ENCODE measurements at places on chromosomes 3 and 15.

GRCh38 chr15:27086149-27086548 lies 115.2 kb downstream of the GABRG3 start:
- no peak for DNase-seq

GRCh38 chr3:27392950-27393679 lies 23.9 kb upstream of the NEK10 start:
- DNase-seq, result peak; percentile 45

DNA sequence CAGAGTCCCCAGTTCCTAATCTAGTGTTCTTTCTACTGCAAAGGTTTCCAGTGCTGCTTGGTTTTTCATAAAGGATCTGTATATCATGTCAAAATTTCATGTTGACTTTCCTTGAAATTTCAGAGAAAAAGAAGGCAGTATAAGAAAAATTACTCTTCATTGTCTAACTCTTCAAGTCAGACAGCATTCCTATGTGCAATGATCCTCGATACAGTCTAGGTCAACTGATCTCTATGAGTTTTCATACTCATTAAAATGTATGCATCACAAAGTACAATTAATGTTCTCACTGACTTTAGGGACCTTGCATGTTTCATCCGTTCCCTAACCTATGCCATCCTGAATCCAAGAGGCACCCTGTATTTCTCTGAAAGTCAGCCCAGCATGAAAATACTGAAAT lies 317.3 kb downstream of the ZBTB20 start:
- no peak for DNase-seq

- DNase-seq, result peak; percentile 23
Measured at GRCh38 chr15:51842852-51843737, 13.6 kb downstream of the TMOD3 start.

DNA sequence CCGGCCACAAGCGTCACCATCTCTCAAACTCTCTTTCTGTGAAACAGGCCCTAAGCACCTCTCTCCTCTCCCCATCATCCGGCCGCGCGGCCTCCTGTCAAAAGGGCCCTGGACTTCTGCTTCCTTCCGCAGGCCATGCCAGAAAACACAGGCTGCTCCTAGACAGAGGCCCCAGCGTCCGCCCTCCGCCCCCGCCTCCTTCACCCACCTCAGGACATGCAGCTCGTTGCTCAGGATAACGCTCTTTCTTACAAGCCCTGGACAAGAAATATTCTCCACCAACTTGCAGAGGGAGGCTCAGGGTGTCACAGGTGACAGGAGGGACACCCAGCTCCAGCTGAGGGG lies 212.0 kb downstream of the XXYLT1 start:
- no peak for DNase-seq

DNA sequence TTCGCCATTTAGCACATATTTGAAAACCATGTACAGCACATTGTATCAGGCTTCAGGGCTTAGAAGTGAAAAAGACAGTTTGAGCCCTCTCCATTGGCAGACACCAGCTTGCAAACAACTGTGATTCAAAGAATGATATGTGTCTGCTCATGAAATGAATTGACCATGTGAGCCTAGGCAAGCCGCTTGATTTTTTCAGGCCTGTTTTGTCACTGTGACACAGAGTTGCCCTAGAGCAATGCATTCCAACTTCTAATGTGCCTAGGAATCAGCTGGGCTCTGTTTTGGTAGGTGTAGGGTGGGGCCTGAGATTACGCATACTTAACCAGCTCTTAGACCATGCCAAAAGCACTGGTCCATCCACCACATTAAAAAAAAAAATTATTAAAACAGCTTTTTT lies 53.0 kb downstream of the ATP2C1 start:
- no peak for DNase-seq

DNA sequence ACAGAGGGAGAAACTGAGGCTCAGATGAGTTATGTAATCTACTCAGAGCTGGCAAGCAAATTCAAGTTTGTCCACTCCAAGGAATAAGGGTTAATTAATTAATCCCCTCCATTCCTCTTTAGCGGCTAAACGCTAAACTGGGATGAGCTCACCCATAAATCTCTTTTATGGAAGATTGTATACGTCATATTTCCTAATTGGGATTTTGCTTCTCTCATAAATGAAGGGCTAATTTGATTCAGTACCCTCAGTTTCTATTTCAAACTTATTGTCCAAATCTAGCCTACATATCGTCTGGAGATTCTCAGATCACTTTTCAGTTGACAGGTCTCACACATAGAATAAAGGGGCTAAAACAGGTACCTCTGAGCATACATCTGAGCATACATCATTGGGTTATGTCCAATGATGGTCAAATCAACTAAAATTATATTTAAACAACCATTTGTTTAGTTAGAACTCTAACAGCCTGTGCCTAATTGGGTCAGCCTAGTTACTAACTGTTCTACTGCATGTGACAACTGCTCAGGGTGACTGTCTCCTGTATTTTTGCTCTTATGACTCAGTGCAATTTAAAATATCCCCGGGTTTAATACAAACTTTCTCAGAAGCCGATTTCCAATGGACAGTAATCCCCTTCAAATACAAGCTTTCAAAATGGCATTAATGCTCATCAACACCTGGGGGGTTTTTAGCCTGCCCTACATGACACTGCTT lies 57.6 kb upstream of the PLXND1 start:
- DNase-seq, result no peak

DNA sequence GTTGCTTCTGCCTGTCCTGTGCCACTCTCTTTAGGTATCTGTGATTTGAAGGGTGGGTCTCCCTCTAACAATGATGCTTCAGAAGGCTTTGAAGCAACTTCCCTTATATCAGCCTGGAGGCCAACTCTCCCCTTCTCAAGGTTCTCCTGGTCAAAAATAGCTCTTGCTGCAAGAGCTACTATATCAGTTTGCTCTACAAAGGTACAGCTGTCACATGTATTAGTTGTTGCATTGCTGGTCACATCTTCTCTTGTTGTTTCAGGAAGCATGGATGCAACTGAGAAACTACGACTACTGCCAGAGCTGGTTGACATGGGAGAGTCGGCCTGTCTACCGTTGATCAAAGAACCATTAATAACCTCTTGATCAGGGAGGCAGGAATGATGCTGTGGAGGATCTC lies 38.3 kb downstream of the USF3 start:
- DNase-seq, result no peak

- peak; percentile 52 for DNase-seq
Measured at GRCh38 chr15:44066211-44066827, 128.8 kb downstream of the FRMD5 start.

- DNase-seq, result peak; percentile 37
Measured at GRCh38 chr15:58473724-58474123, 41.9 kb downstream of the LIPC start.

GRCh38 chr3:170865209-170866094 lies 4.5 kb downstream of the RPL22L1 start:
- no peak for DNase-seq

- no peak for DNase-seq
Measured at GRCh38 chr15:96170979-96171739, 159.3 kb upstream of the NR2F2 start.

GRCh38 chr3:38108649-38109579 lies 28.0 kb downstream of the ACAA1 start:
- no peak for DNase-seq

- no peak for DNase-seq
Measured at GRCh38 chr15:98668566-98669308, 20.4 kb downstream of the IGF1R start.

DNA sequence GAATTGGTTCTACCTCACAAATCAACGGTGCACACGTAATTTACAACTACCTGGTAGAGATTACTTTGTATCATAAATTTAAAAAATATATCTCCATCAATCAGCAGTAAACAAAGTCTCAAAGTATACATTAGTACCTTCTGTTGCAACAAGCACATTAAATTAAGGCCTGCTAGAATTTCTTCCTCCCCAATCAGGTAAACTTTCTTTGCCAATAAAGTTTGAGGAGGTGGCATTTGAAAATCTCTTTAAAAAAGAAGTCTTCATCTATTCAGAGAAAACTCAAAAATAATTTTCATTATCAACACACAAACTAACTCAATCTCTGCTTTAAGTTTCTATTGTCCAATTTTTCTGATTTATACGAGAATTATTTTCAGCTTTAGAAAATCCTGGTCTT lies 4.4 kb downstream of the CCNL1 start:
- no peak for DNase-seq

DNA sequence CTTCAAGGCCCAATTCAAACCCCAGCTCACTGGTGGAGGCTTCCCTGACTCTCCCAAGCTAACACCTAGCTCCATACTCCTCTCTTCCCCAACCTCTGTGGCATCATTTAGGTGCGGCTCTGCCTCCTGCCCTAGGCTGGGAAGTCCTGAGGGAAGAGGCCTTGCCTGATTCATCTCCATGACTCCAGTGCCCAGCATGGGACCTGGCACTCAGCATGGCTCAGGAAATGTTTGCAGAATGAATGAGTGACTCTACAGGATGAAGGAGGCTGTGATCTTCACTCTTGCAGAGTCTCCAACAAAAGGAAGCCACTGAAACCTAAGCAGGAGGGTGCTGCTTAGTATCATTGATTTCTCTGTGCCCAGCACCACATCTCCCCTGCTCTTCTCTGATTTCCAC lies 34.5 kb upstream of the INSYN1 start:
- DNase-seq, result no peak

DNA sequence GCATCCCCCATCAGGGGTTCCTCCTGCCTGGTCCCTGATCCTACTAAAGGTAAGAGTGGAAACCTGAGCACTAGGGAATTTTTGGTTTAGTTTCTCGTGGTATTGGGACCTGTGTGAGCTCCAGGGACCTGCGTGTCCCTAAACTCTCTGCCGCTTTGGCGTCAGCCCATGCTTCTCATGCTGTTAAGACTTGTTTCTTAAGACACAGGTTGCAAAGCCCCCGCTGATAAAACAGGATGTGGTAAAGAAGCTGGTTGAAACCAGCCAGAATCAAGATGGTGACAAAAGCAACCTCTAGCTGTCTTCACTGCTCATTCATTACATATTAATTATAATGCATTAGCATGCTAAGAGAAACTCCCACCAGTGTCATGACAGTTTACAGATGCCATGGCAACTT lies 64.6 kb downstream of the LYZL4 start:
- DNase-seq, result no peak

- DNase-seq, result no peak
Measured at GRCh38 chr3:139353920-139354556, 10.2 kb downstream of the MRPS22 start.

GRCh38 chr3:42814914-42815507 lies 5.8 kb downstream of the ACKR2 start:
- no peak for DNase-seq

GRCh38 chr15:56459096-56459495 lies 5.8 kb downstream of the MNS1 start:
- no peak for DNase-seq

DNA sequence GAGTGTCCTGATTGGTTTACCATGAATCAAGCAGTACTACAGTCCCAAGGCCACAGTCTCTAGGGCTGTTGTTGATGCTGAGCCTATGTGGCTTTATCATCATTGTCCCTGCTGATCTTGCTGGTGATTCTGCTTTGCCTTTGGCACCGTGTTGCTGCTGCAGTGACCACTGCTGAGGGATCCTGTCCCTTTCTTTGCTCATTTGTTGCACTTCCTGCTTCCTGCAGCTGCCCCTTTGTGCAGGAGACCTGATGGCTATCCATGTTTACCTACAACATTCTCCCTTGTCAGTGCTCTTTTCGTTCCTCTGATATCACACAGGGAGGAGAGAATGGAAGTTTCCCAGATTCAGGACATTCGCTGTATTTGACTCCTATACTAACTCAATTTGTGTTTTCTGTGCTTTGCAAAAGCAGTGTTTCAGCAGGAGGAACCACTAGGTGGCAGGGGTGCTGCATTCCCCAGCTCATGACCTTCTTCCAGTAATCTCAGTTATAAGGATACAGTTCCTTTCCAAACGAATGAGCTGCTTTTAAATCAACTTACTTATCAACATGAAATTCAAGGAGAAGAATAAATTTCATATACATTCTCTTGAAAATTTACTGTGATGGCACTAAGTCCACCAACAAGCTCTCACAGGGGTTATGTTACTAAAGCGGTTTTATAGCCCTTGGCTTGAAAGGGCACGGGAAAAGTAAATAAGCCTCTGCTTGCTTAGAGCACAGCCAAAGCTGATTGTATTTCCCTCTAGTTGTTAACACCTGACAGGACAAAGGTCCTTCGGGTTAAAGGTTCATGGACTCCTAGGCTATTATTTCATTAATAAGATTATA lies 9.7 kb upstream of the THUMPD3 start:
- DNase-seq, result peak; percentile 62

- no peak for DNase-seq
Measured at GRCh38 chr3:108221393-108221792, 831 bp downstream of the IFT57 start.

DNA sequence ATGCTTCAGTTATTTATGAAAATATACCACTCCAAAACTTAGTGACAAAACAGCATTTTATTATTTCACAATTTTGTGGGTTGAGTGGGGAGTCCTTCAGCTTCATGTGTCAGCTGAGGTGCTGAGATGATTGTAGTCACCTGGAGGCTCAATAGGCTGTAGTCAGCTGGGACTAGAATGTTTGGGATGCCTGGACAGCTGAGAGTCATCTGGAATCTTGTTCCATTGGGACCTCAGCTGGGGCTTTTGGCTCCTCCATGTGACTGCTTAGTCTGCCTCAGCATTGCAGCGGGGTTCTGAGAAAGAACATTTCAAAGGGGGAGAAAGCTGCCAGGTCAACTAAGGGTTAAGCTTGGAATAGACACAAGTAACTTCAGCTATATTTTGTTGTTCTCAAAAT lies 13.4 kb downstream of the STT3B start:
- DNase-seq, result no peak

- no peak for DNase-seq
Measured at GRCh38 chr15:70955151-70955550, 62.5 kb downstream of the LRRC49 start.

DNA sequence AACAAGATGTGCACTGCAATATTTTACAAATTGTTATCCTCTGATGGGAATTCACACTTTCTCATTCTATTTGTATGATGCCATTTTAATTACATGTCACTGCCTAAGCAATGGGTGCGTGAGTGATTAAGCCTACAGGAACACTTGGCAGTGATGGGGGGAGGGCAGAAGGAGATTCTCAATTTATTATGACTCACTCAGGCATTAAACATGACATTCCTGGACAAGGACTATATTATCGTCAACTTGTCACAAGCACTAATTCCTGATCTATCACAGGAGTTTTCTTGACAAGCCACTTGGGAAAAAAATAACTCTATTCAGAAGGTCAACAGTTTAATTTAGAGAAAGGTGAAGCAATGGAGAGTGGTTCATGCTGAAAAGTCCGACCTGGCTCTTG lies 556.8 kb downstream of the NSUN3 start:
- DNase-seq, result no peak

DNA sequence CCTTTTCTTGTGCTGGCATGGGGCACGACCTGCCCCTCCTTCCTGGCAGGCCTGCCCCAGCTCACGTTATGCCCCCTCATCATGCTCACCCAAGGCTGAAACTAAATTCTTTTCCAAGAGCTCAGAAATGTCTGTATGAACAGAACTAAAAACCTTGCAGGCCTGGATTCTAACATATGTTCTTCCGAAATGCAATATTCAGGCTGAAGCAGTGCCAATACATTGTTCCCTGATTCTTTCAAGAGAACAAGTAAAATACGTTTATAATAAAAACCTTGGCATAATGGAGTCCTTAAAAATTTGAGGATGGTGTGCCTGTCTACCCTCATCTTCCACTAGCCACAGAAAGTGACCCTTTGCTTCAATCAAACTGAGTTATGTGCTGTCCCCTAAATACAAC lies 48.5 kb upstream of the ICE2 start:
- DNase-seq, result no peak

GRCh38 chr15:43941555-43941954 lies 114.8 kb downstream of the WDR76 start:
- peak; percentile 55 for DNase-seq

Data from GM10248 (cell line).